Stimulated activated CD8-positive, alpha-beta memory T cell treated with anti-CD3 and anti-CD28 coated beads, Interleukin-15, amount 100 ng/mL, for 4 hours (primary cell): ENCODE measurements at places on chromosomes 6 and 20.

GRCh38 chr20:1286267-1287024 lies 20.4 kb downstream of the SNPH start:
- no peak for DNase-seq

- DNase-seq = no peak
These were observed 382.9 kb downstream of the QKI start for GRCh38 chr6:163797296-163797845.

- no peak for DNase-seq
These were observed 84.4 kb downstream of the BACH2 start for GRCh38 chr6:90212274-90212673.

- DNase-seq = no peak
These were observed 34.9 kb downstream of the OSTM1 start for GRCh38 chr6:108039681-108040080.

- DNase-seq = peak; percentile 38
These were observed 38.3 kb downstream of the ARHGAP18 start for GRCh38 chr6:129671442-129672340.

GRCh38 chr20:11216451-11217314 lies 542.9 kb upstream of the JAG1 start:
- no peak for DNase-seq

- no peak for DNase-seq
These were observed 23.9 kb upstream of the PRND start for GRCh38 chr20:4697831-4698221.

DNA sequence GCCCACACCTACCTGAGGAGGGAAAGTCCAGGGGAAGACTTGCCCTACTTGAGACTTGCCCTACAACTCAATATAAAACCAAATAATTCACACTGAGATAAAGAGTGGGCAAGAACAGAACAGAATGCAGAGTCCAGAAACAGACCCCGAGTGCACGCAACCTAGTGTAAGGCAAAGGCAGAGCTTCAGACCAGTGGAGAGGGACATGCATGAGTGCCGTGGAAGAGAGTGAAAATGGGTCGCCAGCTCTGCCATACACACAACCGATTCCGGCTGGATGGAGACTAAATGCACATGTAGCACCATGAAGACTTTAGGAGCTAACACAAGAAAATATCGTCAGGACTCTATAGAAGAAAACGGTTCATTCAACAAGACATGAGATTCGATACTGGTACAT lies 58.8 kb upstream of the CST7 start:
- DNase-seq = no peak

GRCh38 chr6:55868771-55869479 lies 6.5 kb downstream of the BMP5 start:
- no peak for DNase-seq

DNA sequence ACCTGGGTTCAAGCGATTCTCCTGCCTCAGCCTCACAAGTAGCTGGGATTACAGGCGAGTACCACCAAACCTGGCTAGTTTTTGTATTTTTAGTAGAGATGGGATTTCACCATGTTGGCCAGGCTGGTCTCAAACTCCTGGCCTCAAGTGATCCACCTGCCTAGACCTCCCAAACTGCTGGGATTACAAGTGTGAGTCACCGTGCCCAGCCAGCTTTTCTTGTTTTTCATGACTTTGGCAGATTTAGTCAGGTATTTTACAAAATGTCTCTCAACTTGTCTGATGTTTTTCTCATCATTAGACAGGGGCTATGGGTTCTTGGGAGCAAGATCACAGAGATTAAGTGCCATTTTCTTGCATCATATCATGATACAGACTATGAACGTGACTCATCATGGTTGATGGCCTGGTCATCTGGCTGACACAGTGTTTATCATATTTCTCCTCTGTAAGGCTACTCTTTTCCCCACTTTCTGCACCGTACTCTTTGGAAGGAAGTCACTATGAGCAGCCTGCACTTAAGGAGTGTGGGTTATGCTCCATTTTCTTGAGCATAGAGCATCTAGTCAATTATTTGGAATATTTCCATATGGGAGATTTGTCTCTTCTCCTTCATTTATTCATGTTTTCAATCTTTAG lies 67.8 kb downstream of the RNF182 start:
- DNase-seq = no peak

- no peak for DNase-seq
These were observed at the start of gene NHSL1 for GRCh38 chr6:138499303-138500018. NHSL1 (minus strand) TSS chr6:138499494; CDS start chr6:138499290, 204 bp downstream.

GRCh38 chr6:165308926-165309731 lies at the start of gene C6orf118:
C6orf118 (minus strand) TSS chr6:165309605; CDS start chr6:165309586, 19 bp downstream.
- DNase-seq = no peak

DNA sequence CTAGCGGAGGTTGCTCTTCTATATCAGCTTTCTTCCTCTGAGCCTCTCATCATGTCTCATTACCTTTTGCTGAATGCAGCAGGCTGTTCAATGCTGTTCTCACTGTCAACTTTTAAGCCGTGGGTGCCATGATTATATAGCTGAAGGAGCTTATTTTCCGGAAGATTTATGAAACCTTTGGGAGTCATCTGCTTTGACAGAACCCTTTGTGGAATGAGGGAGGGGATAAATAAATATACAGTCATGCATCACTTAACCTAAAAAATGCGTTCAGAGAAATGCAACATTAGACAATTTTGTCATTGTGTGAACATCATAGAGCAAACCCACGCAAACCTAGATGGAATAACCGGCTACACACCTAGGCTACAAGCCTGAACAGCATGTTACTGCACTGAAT lies 102.2 kb upstream of the AKAP12 start:
- DNase-seq = no peak

DNA sequence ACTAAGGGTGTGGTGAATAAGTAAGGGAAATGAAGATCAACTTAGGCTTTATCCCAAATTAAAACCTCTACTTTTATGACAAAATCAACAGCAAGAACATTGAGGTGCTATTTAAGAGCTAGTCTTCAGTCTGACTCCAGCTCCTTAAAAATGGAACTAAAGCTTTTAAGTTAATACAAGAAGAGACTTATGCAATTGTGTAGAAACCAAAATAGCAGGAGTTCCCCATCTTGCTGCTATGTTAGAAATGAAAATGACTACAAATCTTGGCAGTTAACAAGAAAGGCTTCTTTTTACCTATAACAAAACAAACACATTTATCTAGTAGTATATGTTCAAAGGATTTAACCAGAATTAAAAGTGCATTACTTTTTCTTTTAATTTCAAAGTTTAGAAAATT lies 25.7 kb downstream of the HMGN3 start:
- DNase-seq = no peak

DNA sequence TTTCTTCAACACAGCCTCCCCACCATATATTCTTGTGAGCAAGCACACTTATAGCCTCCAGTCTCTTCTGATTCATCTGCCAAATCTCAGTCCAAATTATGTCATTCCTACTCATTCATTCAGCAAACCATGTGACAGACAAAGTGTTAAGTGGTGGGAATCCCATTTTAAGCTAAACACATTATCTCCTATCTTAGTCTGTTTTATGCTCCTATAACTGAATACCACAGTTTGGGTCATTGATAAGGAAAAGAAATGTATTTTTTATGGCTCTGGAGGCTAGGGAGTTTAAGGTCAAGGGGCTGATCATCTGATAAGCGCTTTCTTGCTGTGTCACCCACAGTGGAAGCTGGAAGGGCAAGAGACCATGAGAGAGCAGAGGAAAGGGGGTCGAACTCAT lies 23.9 kb upstream of the SMIM13 start:
- DNase-seq = no peak

- no peak for DNase-seq
These were observed 338.2 kb upstream of the ZFP64 start for GRCh38 chr20:52529826-52530225.

DNA sequence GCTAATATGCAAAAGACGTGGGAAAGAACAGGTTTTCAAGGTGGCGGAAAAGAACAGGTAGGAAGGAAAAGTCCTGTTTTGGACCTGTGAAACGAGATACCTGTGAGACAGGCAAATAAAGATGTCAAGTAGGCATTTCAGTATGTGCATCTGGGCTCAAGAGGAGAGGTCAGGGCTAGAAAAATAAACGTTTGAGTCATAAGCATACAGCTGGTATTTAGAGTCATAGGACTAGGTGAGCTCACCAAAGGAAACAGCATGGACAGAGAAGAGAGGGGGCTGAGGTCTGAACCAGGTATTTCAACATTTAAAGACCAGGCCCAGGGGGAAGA lies 14.9 kb downstream of the MTFR2 start:
- no peak for DNase-seq

DNA sequence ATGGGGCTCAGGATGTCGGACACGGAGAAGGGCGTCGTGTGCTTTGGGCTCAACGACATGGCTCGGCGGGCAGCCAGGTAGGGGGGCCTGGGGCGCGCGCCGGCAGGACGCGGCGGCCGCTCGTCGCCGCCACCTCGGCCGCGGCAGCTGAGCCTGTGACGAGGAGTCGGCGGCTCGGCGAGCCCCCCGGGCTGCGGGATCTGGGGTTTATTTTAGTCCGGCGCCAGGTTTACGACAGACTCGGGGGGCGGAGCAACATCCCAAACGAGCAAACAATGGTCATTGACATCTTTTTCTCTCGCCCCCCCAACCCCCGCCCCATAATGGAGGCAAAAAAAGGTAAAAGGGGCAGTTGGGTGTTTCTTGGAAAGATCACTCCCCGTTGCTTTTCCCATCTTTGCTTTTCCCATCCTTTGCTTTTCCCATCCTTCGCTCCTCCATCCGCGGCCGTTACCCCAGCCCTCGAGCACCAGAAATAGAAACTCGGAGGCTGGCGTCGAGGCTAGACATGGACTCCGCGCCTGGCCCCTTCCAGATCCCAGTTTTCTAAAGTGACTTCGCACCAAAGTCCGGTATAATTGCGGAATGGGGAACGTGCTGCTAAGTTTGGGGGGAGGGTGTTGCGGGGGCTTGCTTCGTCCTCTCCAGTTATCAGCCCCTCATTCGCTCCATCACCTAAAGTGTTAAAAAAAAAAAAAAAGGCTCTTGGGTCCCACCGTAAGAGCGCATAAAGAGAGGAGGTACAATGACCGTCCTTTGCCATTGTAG lies at the start of gene NKX2-4:
Gene NKX2-4 (minus strand): TSS at position 186 of the 768 bp plus-strand sequence. CDS start 127 bp downstream, at position 59.
- DNase-seq = no peak

DNA sequence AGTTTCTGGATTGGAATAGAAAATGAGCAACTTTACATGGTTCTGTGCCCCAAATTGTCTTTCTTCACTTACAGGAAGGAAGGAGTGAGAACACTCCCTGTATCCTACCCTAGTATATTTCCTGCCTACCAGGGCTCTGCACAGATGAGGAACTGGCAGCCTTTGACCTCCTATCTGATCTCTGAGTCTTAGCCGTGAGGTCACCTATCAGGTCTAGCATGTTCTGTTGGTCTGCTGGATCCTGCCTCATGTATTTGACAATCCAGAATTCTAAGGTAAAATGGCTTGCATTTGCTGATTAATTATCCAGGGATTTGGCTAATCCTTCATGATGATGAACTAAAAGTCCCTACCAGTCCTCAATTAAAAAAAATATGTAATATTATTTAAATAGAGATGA lies 35.0 kb upstream of the TRAM2 start:
- DNase-seq = no peak

DNA sequence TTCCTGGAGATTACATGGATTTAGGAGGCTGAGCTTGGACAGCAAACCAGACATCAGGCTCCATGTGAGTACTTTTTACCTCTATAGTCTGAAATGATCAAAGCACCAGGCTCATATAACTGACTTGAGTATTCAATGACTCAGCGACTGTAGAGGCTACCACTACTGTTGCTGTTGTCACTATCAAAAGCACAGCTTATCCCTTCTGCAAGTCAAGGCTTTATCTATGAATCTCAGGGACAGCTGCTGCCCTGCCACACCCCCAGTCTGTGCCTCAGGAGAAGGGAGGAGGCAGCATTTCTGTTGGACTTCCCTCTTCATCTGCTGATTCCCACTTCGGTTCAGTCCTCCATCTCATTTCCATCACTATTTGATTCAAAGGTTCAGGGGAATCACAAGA lies 80.5 kb upstream of the CNR1 start:
- no peak for DNase-seq

DNA sequence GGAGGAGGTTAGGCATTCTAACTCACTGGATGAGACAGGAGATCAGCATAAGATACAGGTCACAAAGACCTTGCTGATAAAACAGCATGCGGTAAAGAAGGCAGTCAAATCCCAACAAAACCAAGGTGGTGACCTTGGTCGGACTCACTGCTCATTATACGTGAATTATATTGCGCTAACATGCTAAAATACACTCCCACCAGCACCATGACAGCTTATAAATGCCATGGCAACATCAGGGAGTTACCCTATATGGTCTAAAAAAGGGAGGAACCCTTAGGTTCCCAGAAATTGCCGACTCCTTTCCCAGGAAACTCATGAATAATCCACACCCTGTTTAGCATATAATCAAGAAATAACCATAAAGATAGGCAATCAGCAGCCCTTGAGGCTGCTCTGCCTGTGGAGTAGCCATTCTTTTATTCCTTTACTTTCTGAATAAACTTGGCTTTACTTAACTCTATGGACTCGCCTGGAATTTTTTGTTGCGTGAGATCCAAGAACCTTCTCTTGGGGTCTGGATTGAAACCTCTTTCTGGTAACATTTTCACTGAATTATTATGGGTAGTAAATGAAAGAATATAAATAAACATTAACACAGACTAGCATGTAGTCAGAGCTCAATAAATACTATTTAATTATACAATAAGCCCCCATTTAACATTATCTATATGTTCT lies 3.0 kb upstream of the LAMA4 start:
- no peak for DNase-seq
